Fibroblast of upper back skin (primary cell): ENCODE measurements at places on chromosomes 6 and 20.
A peak's percentile ranks its signal among the peaks of the same experiment; 100 is the strongest.

DNA sequence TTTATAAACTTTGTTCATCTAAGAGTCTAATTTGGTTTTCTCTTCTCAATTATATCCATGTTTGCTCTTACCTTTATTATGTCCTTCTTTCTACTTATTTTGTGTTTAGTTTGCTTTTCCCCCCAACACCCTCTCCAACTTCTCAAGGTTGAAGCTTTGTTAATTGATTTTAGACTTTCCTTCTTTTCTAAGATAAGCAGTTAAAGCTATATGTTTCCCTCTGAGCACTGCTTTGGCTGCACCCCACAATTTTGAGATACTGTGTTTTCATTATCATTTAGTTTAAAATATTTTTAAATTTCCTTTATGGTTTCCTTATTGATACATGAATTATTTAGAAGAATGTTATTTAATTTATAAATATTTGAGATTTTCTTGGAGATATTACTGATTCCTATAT lies 13.9 kb upstream of the BEND6 start:
- DNase-seq: no peak

GRCh38 chr6:34341481-34341971 lies 50.9 kb downstream of the NUDT3 start:
- no peak for DNase-seq

DNA sequence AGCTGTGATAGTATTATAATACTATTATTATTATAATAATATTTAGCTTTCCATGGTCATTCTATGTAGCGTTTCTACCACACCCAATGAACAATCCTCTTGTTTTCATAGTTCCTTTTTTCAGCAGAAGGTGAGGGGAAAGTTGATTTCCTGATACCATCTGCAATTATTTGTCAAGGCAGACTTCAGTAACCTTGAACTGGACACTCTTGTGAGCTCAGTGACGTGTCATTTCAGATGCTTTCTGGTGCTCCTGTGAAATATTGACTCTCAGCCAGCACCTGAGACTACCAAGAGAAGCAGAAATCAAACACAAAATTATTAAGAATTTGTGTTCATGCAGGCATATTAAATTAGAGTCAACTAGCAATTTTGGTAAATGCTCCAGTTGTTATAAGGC lies 46.0 kb upstream of the PROKR2 start:
- DNase-seq: no peak

DNA sequence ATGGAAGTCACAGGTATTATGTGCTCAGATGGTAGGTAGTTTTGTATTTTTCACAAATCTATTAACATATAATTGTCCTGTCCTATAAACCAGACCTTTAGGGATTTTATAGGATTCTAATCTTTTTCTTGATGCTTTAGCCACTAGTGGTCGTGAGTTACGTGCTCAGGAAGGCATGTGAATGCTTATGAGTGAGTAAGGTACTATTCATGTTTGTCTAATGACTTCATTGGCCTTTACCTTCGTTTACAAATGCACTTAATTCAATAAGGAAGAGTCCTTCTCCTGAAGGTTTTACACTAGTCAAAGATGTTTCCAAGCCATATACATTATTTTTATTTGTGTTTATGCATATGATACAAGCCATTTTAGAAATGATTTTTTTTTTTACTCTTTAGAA lies 23.0 kb downstream of the PACRG start:
- DNase-seq: peak; percentile 19

DNA sequence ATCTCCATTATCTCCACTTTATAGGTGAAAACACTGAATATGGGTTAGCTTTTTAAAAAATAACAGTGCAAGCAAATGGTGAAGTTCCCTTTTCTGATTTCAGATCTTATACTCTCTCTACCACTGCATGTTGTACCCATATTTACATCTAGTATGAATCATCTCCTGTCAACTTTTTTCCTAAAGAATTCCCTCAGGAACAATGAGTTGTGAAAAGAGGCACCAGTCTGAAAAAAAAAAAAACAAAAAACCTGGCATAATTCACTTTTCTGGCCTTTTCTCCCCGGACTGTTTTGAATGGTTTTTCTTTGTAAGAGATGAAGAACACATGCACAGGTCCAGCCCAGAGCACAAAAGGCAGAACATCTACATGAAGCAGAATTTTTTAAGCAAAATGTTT lies 596.0 kb downstream of the COL12A1 start:
- peak; percentile 80 for DNase-seq

- DNase-seq: peak; percentile 61
Measured at GRCh38 chr6:13357551-13358075, 29.3 kb upstream of the TBC1D7 start.

DNA sequence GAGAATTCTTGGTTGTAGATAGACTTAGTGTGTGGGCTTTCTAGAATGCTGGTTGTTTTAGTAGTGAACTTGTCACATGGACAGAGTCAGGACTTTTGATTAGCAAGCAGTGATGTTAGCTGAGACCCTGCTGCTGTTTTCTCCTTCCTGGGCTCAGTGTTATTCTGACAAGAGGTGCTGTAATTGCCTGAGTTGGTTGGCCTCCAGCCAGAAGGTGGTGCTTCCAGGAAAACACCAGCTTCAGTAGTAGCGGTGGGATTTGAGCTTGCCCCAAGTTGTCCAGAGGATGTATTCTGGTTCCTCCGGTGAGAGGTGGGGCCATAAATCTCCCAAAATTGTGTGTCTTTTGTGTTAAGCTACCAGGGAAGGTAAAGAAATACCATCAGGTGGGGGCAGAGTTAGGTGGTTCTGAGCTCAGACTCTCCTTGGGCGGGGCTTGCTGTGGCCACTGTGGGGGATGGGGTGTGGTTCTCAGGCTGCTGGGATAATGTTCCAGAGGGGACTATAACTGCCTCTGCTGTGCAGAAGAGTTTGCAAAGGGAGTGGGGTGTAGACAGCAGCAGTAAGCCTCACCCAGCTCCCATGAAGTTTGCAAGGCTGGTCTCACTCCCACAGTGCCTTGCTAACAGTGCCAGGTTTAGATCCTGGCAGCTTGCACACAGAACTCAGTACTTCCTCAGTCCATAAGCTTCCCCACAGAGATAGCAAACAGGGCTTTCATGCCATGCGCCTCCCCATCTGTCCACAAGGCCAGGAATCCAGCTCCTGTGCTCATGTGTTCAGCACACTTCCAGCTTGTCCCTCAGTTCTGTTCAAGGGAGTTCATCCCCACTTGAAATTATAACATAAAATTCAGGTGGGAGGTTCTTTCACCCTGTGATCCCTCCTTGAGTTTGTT lies 278.4 kb upstream of the PTCHD4 start:
- DNase-seq: no peak

DNA sequence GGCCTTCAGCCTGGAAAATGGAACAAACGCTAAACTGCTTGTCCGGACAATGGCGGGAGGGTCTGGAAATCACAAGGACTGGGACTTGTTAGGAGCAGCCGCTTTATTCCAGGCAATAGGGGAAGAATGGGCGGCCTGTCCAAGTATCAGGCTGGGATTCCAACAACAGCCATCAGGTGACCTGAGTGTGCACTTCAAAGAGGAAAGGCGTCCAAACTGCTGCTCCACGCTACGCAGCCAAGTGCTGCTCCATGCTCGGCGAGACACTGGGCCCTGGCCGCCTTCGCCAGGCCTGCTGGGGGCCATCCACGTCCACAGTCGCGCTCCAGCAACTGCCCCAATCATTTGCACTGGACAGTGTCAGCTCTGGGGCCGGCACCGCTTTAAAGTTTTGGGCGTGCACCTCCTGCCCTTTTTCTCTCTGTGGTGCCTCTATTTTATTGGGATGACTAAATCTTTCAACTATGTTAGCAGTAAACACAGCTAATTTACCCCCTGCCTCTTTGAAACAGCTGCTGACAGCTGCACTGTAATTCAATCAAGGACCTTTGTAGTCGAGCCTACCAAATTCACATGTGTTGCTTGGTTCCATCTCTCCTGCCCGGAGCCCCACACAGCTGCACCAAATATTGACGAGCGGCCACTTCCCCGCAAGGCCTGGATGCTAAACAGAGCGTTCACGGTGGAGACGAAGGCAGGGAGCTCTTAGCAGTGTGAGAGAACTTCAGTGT lies 98.3 kb downstream of the BMP7 start:
- peak; percentile 5 for DNase-seq

- DNase-seq: peak; percentile 51
Measured at GRCh38 chr6:159169557-159170332, 545 bp downstream of the FNDC1 start.

- DNase-seq: no peak
Measured at GRCh38 chr20:53769041-53769440, 175.4 kb upstream of the ZNF217 start.

DNA sequence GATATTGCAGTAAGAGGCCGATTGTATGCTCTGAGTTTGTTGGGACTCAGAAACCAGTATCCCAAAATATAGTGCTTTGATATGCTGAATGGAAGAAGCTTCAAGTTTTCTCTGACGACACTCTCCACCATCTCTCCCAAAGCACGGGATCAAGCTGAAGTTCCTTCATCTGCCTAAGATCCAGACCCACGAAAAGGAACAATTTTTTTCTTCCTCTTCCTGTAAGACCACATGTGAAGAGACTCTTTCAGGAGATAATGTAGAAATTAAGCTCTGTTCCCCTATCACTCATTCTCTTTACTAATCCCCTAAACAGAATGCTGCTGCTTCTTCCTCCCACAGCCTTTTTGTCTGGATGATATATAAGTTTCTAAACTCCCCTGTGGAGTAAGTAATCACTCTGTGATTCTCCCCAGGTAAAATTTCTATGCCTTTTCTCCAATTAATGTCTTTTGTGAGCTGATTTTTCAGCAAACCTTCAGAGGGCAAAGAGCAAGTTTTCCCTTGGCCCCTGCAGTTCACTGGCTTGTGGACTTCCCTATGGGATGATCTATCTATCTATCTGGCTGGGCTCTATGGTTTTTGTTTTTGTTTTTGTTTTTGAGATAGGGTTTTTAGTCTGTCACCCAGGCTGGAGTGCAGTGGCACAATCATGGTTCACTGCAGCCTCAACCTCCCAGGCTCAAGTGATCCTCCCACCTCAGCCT lies 13.5 kb upstream of the PNRC1 start:
- DNase-seq: no peak

- peak; percentile 97 for DNase-seq
Measured at GRCh38 chr20:51456511-51457509, 85.7 kb downstream of the NFATC2 start.

- peak; percentile 56 for DNase-seq
Measured at GRCh38 chr6:27237089-27237803, 10.3 kb upstream of the PRSS16 start.

GRCh38 chr6:75118925-75119515 lies 86.8 kb downstream of the COL12A1 start:
- DNase-seq: no peak

GRCh38 chr20:39298121-39298520 lies 336.0 kb downstream of the DHX35 start:
- DNase-seq: no peak

DNA sequence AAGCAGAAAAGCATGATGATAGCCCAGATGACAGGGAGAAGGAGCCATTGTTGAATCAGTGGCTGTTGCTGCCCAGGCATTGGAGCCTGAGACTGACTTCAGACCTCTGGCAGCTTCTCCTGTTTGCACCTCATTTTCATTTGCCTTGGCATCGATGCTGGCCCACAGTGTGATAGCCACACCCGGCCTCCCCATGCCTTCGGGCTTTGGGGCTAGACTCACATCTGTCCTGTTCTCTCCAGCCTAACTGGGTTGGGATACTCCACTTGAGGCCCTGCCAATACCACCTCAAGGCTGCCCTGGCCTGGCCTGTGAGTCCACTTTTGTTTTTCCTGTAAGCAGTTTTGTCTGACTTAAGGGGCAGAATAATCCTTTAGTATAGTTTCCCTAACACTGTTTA lies 140.4 kb downstream of the UST start:
- no peak for DNase-seq

DNA sequence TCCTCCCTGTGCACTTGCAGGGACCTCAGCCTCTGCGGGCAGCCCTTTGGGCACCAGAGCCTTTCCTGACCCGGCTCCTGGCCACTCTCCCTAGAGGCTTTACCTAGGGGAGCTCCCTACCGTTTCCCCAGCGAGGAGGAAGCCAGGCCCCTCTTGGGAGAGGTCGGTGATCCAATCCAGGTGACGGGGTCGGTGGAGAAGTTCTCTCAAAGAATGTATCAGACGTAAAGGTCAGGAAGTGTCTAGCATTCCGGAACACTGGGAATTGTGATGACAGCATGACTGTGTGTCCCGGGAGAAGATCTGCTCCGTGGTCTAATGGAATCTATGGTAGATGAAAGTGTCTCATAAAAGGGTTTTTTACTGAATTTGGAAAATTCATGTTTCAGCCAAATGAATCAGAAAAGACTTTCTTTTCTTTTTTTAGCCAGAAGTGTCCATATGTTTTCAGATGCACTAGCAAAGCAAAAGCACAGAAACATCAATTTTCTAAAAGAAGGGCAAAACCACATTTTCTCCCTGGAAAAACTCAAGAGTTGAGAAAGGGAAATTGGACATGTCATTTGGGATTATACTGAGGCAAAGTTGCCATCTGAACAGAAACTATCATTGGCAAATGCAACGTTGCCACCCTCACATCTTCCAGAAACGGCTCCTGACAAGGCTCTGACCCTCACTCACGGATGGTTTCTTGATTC lies 289.4 kb downstream of the THBS2 start:
- peak; percentile 83 for DNase-seq

- no peak for DNase-seq
Measured at GRCh38 chr6:62441182-62441581, 155.2 kb upstream of the KHDRBS2 start.

DNA sequence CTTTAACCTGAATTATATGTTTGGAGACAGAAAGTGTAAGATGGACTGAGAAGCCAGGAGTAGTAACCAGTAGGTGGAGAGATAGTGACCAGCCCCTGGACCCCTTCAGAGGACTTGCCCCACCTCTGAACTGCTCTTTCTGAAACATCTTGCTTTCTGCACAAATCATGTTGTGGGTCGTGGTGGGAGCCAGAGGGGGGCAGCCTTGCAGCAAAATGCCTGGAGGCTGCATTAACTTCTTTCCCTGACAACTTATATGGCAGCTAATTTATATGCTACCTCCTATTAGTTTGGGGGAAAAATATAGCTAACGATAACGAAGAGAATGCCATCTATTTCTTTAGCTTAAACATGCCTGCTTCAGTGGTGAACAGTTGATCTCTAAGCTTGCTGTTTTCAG lies 859.8 kb downstream of the MAFB start:
- DNase-seq: peak; percentile 43

- no peak for DNase-seq
Measured at GRCh38 chr20:25283221-25283951, 35.5 kb downstream of the PYGB start.

- DNase-seq: no peak
Measured at GRCh38 chr6:12064538-12065071, 52.5 kb downstream of the HIVEP1 start.

GRCh38 chr6:47810885-47811284 lies 29.1 kb downstream of the OPN5 start:
- no peak for DNase-seq
